Dermis blood vessel endothelial cell (primary cell): ENCODE measurements at places on chromosomes 6 and 20. TPM values are rescaled to one million over a fixed set of nuclear protein-coding genes. Genes with fewer than 3 reads are reported as not detected.
A peak's percentile ranks its signal among the peaks of the same experiment; 100 is the strongest.

SUPT3H gene
- total RNA-seq = 5.4 and 6.5 TPM in 2 replicates

PTPRK gene
- total RNA-seq = 104 and 120 TPM in 2 replicates

CABLES2 gene
- total RNA-seq = 0.85 and 1.9 TPM in 2 replicates

PLCB4 gene
- total RNA-seq = 9.9 and 13.8 TPM in 2 replicates

RBPJL gene
- not detected in 2 replicates for total RNA-seq

GRCh38 chr20:24316731-24317130 is 152.7 kb upstream of the SYNDIG1 start:
- DNase-seq = no peak

- DNase-seq = no peak
Observed at GRCh38 chr20:8749101-8749500, 319.8 kb upstream of the PLCB4 start.

DNA sequence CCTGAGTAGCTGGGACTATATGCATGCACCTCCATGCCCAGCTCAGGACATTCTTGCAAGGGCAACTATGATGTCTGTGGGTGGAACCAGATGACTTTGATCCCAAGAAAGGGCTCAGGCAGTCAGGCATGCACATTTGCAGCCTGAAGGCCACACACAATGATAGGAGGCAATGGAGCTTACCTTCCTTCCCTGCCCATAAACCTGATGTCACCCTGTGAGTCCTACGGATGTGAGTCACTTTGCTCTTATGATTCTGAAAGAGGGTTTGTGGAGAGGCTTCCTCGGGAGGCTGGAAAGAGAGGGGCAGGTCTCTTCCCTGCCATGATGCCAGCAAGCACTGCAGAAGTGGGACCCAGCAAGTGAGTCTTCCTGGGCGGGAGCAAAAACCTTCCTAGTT is 202.4 kb downstream of the LY86 start:
- peak; percentile 20 for DNase-seq

GRCh38 chr6:78810146-78810545 is 57.2 kb upstream of the IRAK1BP1 start:
- peak; percentile 75 for DNase-seq

- DNase-seq = peak; percentile 86
Observed at GRCh38 chr20:50085481-50086365, 27.2 kb downstream of the UBE2V1 start.

DNA sequence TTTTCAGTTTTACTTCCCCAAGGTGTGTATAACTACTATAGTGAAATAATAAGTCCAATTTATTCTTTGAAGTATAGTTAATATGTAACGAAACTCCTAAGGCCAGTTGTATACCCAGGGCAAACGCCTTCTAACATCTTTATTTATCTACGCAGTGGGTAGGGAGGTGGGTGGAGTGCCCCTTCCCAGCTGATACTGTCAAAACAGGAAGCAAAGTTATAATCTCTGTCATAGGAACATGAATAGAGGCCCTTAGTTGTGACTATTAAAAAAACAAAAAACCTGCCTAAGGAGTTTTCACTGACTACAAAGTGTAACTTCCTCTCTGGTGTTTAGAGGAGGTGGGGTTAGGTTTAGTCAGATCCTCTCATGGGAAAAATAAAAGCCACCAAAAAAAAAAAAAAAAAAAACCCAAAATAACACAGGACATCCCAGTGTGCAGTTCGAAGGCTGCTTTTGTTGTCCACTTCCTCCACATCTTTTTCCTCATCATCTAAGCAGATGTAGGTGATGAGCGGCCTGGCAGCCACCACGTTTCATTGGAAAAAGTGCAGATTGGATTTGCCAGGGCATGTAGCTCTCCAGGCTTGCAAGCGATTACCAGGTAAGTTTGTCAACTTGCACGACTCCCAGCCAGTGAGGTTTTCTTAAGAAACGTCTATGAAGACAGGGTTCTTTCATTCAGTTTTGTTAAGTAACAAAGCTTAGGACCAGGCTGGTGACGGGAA is 58.7 kb downstream of the UTRN start:
- peak; percentile 92 for DNase-seq

- DNase-seq = no peak
Observed at GRCh38 chr6:44025226-44025625, 102.0 kb downstream of the MRPL14 start.
